Left kidney (tissue), 8 donors: ENCODE measurements at places on chromosomes 11 and 22. TPM values are rescaled to one million over a fixed set of nuclear protein-coding genes. Genes with fewer than 3 reads are reported as not detected.

DNA sequence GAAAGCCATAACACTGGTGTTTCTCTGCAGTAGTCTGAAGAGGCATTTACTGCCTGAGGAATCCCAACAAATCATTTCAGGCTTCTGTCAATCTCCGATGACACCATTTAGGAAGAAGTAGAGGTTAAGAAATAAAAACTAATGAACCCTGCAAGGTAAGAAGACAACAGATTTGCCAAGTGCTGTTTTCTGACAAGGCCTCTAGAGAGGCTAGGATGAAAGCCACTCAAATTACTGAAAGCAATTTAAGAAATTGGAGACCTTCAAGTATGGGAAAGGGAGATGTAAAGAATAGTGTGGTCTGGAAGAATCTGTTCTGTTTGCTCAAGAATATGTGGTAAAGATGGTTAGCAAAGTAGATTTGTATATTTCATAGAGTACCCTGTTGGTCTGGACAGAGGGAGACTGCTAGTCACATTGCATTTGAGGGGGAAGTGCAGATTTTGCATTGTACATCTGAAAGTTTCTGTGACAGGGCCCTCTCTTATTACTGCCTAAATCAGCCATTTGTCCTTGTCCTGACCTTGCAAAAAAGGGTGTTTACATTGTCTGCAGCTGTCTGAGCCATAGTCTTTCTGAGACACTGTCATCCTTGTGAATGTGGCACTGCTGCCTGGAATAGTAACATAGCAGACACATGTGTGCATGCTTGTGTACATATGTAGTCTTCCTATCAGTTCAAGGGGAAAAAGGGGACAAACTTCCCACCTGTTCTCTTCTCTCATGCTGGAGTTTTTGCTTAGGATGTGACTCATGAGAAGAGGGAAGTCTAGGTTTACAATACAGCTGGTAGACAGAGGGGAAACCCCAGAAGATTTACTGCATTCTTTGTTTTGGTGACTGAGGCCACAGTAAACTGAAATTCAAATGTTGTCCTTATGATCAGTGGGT is 640.2 kb upstream of the KIRREL3 start:
- DNase-seq, result peak; percentile 43

The UPB1 gene
- 1.1 TPM for polyA plus RNA-seq

DNA sequence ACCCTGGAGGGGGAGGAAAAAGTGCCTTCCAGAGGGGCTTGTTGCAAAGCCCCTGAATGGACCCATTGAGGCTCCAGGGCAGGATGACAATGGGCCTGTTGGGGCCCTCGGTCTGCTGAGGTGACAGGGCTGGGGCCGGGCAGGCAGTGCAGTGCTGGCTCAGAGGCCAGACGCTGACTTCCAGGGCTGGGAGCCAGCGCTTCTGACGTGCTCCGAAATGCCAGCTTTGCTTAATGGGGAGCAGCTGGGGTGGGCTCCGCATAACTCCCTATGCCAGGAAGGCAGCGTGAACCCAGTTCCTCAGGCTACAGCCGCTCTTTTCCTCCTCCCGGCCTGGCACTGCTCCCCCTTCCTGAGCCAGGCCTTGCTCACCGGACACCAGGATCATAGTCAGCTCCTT is 17.7 kb downstream of the NAV2 start:
- no peak for DNase-seq

- DNase-seq, result no peak
These were observed 17.5 kb upstream of the ARHGEF17 start for GRCh38 chr11:73290536-73290935.

DNA sequence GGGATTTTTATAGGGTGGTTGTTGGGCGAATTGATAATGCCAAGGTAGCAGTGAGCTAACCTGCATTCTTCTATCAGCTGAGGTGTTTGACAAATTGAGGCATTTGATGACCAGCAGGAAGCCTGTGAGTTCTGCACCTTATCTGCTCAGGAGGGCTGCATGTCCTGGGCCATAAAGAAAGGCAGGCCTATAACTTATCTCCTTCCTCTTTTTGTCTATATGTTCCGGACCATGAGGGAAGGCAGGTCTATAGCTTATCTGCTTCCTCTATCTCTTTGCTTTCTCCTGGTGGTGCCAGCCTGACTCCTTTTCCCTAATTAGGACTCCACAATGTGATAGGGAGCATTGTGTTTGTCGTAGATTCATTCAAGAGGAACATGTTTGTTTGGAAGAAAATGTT is 8.6 kb upstream of the JAM3 start:
- DNase-seq, result no peak

The KCNE3 gene
- 26.1 TPM for polyA plus RNA-seq

- DNase-seq, result no peak
These were observed 151.6 kb upstream of the BLID start for GRCh38 chr11:122267602-122268001.

The RAB39A gene
- polyA plus RNA-seq, result 1.2 TPM
